ENCODE measurements at places on chromosomes 7 and 10.

- no peak for DNase-seq
Observed at GRCh38 chr10:127035827-127036226, 130.6 kb downstream of the DOCK1 start.

GRCh38 chr7:525740-526139, 6.1 kb upstream of the PDGFA start:
- DNase-seq, result no peak

GRCh38 chr10:29757551-29758297, 123.0 kb upstream of the SVIL start:
- peak; percentile 34 for DNase-seq

GRCh38 chr7:30681331-30681797, 892 bp downstream of the CRHR2 start:
- DNase-seq, result no peak

- DNase-seq, result no peak
Observed at GRCh38 chr10:31953080-31953479, 24.4 kb upstream of the ARHGAP12 start.

DNA sequence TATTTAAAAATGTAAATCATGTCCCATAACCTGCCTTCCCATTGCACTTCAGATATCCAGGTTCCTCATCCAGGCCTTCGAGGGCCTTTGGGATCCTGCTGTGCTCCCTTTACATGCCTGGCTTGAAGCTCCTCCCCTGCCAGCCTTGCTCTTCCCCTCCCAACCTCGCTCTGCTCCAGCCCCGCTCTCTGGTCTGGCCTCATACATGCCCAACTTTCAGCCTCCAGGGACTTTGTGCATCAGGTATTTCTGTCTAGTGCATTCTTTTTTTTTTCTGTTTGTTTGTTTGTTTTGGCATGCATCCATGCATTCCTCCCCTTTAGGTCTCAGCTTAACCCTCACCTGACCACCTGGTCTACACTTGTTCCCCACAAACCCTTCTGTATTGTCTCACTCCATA, 160.3 kb downstream of the SNX10 start:
- no peak for DNase-seq

DNA sequence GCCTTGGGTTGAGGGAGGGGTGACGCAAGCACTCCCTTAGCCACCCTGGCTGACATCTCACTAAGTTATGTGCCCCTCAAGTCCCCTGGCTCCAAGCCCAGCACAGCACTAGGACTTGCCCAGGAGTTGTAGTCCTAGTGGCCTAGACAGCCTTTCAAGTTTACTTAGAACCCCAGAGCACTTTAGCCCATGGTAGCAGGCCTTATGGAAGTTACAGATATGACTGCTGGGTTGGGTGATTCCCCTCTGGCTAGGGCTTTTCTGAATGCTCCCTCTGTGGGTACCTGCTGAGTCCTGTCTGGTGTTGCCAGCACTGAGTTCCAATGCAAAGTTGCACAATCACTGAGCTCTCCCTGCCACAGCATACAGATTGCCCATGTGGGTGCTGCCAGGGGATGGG, 83.2 kb downstream of the AHCYL2 start:
- DNase-seq, result no peak

DNA sequence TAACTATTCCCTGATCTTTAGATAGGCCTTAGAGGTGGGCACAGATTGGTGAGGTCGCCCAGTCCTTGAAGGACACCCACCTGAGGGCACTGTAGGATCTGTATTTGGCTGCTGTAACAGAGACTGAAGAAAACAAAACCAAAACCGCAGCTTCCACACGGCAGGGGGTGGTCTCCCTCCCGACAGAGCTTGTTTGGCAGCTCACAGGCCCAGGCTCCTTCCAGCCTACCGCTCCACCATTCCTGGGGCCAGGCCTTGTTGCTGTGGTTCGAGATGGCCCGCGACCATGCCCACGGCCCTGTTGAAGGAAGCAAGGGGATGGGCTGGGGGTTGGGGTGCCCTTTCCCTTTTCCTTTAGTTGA, 30.4 kb downstream of the ZNF783 start:
- no peak for DNase-seq

DNA sequence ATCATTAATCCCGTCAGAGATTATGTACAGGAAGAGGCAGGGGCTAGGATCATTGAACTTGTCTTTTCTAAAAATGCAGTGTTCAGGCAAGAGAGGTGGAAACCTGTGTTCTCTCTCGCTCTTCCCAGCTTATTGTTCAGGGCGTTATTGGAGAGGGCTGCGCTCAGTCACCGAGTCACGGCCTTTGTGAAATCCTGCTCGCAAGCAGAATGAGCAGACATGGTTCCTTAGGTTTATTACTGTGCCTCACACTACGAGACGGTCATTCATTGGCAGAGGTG, 631 bp upstream of the PRKRIP1 start:
- no peak for DNase-seq

DNA sequence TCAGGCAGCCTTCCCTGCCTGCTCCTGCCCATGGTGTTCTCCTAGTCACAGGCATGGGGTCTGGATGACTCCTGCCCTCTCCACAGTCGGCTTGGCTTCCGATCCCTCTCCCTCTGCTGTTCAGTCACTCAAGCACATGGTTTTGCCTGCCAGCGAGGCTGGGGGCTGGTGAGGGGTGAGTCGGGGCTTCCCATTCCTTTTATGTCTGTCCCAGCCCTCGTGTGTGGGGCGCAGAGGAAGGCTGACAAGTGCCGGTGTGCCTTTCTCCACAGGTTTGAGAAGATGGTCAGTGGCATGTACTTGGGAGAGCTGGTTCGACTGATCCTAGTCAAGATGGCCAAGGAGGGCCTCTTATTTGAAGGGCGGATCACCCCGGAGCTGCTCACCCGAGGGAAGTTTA, 40.1 kb downstream of the TACR2 start:
- no peak for DNase-seq

- no peak for DNase-seq
Observed at GRCh38 chr7:98276241-98276761, 5.2 kb upstream of the BRI3 start.

DNA sequence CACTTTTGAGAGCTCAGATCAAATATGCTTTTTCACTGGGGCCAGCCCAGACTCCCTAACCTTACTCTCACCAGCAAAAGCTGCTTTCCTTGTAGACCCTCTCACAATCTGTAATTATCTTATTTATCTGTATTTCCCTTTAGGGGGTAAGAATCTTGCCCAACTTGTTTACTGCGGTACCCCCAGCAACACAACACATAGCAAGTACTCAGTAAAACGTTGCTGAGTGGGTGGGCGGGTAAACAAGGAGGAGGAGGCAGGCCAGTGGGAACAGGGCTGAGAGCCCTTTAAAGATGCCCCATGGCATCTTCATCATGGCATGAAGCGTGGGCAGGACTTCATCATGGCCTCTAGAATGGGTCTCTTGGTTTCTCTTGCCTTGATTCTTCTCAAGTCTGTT, 64.2 kb downstream of the SORBS1 start:
- DNase-seq, result no peak

- no peak for DNase-seq
Observed at GRCh38 chr7:41183741-41184140, 519.1 kb downstream of the INHBA start.

DNA sequence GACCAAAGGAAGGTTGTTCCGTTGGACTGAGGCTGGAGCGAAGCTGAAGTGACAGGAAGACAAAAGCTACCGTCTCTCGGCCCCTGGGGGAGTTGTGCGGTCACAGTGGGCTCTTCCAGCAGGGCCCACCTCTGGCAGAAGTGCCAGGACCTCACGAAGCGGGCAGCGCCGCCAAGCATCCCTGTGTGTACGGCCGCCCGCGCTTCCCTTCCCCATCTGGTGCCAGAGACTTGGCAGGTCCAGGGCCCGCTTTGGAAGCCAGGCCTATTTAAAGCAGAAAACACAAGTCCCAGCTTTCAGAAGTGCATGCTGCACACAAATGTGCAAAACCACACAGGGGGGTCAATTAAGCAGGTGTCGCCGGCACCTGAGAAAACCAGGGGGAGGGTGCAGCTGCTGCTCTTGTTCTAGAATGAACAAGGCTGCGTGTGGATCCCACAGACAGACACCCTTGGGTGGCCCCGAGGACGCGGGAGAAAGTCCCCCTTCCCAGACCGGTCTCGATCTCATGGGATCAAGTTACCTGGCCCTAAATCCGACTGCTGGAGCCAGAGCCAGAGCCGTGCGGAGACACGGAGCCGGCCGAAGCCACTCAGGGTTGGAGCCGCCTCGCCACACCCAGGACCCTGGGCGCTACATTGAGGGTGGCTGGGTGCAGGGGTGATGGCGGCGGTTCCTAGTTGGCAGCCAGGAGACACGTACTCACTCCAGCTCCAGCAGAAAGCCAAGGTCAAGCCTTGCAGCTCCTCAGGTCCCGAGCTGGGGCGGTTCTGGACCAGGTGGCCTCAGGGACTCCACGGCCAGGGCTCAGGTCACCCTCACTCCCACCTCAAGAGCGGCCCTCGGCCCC, 51.8 kb upstream of the PPP2R2D start:
- no peak for DNase-seq

DNA sequence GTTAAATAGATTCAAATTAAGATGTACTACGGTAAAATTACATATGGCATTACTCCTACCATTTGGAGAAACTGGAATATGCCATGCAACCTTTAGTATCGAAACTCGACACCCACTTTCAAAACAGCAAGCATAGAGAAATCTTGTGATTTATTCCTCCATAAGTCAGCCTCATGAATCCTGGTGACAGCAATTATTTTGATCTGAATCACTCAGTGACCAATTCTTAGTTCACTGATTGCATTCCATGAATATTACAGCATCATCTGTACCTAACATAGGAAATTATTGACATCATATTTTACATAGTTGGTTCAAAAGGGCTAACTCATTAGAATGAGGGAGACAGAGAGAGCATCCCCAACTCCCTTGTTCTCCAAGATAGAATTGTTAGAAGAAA, 89.6 kb downstream of the CACNB2 start:
- peak; percentile 35 for DNase-seq

- no peak for DNase-seq
Observed at GRCh38 chr7:153061910-153062528, 302.5 kb downstream of the ACTR3B start.

GRCh38 chr7:120344276-120344675, 71.3 kb downstream of the KCND2 start:
- DNase-seq, result no peak

DNA sequence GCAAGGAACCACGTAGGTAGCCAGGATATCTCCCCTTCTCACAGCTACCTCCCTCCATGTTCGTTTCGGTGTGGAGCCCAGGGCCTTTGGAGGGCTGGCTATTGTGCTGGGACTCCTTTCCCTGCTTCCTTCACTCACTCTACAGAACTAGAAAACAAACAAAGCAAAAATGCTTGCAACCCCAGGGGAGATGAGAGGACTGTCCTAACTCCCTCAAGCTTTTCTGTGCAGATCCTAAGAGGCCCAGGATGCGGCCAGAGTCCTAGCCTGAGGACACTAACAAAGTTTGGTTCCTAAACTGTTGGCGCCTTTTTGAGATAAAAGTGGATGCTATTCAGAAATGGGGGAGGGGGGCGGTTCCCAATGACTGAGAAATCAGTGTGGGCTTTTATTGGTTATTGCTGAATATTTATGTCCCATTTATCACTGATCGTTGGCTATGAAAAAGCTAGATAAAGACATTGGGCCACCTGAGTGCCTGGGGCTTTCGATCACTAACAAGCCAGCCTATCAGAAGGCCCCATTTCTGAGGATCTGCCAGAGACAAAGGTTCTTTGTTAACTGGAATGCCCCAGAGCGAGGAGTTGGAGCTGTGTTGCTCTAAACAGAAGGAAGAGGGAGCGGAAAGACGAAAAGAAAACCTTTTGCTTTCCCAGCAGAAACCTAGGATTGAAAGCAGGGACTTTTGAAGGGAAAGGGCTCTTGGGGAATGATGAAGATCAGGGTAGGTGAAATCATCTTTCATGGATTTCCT, 95.2 kb upstream of the EGR2 start:
- no peak for DNase-seq

DNA sequence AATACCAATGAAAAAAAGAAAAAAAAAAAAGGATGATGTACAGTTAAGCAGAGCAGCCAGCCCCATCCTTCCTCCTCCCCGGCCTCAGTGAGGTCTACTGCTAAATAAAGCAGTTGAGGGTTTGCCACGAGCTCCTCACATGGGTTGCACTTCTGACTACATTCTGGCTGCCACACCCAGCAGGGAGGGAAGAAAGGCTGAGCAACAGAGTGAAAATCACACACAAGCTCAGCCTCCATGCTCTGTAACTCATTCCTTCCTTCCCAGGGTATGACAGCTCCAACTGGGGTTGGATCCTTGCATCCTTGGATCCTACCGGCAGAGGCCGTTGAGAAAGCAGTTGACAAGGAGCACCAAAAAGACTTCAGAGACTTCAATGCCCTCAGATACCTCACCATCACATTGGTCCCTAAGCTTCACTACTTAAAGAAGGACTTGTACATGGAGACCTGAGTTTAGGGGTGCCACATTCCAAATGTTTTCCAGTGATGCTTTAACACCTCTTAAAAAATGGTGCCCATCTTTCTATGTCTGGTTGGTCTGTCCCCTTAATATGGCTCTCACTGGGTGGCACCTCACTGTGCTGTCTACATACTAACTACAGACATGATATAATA, 52.9 kb upstream of the PIK3CG start:
- no peak for DNase-seq

GRCh38 chr10:19347621-19348020, 299.0 kb downstream of the MALRD1 start:
- DNase-seq, result no peak

GRCh38 chr7:158284617-158285382, 302.8 kb downstream of the PTPRN2 start:
- DNase-seq, result no peak

DNA sequence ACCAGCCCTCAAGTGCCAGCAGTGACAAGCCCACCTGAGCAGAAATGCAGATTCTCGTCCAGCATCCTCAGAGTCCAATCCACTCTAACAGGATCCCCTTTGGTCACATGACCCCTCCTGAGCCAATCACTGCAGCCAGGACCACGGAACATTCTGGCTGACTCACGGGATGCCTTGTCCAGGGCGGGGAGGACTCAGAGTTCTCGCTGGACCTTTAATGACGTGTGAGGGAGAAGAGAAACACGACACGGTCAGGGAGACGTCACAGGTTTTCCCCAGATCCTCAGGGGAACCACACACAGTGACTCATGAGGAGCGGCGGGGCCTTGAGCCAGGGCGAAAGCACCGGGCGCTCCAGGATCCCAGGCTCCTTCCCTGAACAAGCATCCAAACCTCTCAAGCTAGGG, 155.7 kb downstream of the PTPRN2 start:
- DNase-seq, result peak; percentile 76

- no peak for DNase-seq
Observed at GRCh38 chr10:80964179-80964578, 426.5 kb downstream of the SH2D4B start.

DNA sequence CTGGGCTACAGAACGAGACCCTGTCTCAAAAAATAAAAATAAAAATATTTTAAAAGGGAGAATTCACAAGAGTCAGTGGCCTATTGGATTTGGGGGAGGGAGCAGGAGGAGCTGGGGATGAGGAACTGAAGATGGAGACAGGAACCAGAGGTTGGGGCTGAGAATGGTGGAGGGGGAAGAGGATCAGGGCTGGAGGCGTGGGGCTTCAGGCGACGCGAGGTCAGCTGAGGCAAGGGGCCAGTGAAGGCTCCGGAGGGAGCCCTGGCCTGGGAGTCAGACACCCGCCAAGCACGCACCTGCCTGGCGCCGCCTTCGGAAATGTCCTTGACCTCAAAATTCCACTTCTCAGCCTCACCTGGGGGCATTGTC, 671 bp upstream of the CLEC2L start:
- DNase-seq, result no peak

GRCh38 chr10:17227367-17228090, 512 bp upstream of the VIM start:
- DNase-seq, result no peak

Measured in HTR-8/SVneo (cell line).